ENCODE measurements at places on chromosomes 2 and 18.
A peak's percentile ranks its signal among the peaks of the same experiment; 100 is the strongest.

DNA sequence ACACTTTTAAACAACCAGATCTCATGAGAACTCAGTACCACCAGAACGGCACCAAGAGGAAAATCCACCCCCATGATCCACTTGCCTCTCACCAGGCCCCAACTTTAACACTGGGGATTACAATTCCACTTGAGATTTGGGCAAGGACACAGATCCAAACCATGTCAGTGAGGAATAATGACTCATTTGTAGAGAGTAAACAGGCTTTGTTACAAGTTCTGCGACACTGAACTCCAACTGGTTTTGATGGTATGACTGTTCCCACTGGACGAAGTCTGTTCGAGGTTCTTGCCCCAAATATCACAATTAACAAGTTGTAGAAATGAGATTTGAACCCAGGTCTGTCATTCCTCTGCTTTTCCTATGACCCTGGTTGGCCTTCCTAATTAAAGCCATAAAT is 718.1 kb upstream of the ID2 start:
- DNase-seq, result no peak

GRCh38 chr2:202278944-202279343 is 13.4 kb downstream of the NOP58 start:
- no peak for DNase-seq

DNA sequence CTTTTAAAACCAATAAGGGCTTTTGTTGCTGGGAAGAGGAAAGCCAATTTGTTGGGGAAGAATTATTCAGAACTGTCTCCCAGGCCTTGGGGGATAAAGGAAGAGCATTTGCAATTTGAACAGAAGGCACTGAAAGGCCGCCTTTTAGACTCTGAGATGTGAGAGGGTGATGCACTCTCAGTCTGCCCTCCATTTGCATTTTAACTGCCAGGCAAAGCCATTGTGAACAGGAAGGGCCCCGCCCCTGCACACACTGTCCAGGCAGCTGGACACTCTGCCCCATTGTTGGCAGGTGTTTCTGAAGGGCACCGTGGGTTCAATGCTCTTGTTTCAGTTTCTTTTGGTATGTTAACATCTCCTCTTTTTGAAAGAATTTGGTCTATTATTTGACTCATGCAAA is 169.5 kb upstream of the COPS8 start:
- no peak for DNase-seq

GRCh38 chr2:65435625-65436168 is 3.3 kb upstream of the SPRED2 start:
- peak; percentile 91 for DNase-seq

DNA sequence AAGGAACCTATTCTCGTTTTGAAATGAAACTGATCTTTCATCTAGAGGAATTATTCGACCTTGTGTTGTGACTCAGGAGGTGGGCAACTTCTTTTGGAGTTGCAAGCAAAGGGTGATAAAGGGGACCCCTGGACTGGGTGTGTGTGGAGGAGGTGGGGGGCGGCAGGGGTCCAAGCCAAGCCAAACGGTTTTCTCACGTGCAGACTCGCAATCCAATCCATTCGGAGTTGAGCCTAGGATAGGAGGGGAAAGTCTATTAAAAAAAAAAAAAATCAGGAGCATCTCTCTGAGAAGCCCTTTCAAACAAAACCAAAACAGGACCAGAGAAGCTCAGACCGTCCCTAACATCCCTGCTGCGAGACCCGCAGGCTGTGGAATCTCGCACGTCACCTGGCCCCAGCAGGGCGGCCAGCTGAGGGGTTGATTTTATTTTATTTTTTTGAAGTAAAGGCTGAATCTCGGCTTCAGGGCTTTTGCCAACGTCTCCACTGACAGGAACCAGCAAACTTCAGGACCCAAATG is 3.7 kb upstream of the ZEB2 start:
- DNase-seq, result no peak

GRCh38 chr2:66322506-66323260 is 112.2 kb upstream of the MEIS1 start:
- DNase-seq, result no peak

GRCh38 chr2:168208652-168209051 is 38.7 kb downstream of the STK39 start:
- no peak for DNase-seq

GRCh38 chr2:44778671-44779476 is 162.6 kb upstream of the SIX3 start:
- no peak for DNase-seq

DNA sequence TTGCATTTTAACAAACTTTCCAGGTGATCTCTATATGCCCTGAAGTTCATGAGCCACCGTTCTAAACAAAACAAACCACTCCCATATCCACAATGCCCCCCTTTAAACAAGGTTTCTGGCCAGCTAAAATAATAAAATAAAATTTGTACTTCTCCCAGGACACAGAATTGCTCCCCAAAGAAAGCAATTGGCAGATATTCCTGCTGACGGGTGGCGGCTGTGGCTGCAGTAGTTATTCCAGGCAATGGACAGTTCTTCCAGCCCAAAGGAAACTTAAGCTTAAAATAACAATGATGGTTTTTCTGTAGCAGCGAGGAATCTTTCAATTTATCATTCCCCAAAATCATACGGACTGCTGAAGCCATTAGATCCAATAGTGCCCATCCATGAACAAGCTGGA is 260.5 kb upstream of the ZNF521 start:
- no peak for DNase-seq

GRCh38 chr18:45447355-45448265 is 167.7 kb upstream of the SLC14A2 start:
- no peak for DNase-seq

GRCh38 chr18:75109819-75110218 is 99.1 kb downstream of the PTGR3 start:
- peak; percentile 31 for DNase-seq

- no peak for DNase-seq
Measured at GRCh38 chr18:22914633-22915032, 18.5 kb upstream of the RBBP8 start.

DNA sequence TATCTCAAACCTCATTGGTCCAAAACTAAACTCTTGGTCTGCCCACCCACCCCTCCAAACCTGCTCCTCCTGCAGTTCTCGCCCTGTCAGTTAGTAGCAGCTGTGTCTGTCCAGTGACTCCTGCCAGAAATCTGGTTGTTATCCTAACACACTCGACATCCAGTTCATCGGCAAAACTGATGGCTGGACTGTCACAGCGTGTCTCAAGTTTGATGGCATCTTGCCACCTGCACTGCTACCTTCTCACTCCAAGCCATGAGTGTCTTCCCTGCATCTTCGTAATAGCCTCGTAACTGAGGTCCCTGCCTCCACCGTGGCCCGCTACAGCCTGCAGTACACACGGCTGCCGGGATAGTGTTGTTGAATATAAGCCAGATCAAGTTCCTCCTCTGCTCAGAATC is 470.1 kb upstream of the RAB12 start:
- DNase-seq, result no peak

Measured in cardiac septum (tissue), 1 donor.